ENCODE measurements at places on chromosomes 3 and 15. TPM values are rescaled to one million over a fixed set of nuclear protein-coding genes. Genes with fewer than 3 reads are reported as not detected.

The CPB1 gene
- total RNA-seq = not detected

The CALML4 gene
- 1.5 TPM for total RNA-seq

The ANKRD63 gene
- total RNA-seq = not detected

The DNAH1 gene
- 50.7 TPM for total RNA-seq

The BTLA gene
- 8.5 TPM for total RNA-seq

The HCN4 gene
- total RNA-seq = not detected

The STXBP5L gene
- not detected for total RNA-seq
